Stimulated activated CD4-positive, alpha-beta T cell treated with anti-CD3 and anti-CD28 coated beads, Interleukin-1b, Interleukin-23, amount 100 ng/mL, for 24 hours (primary cell): ENCODE measurements at places on chromosomes 3 and 15.

- DNase-seq: no peak
Measured at GRCh38 chr15:83318861-83319415, 34.5 kb upstream of the BNC1 start.

GRCh38 chr15:66882251-66883020 is 180.4 kb downstream of the SMAD6 start:
- DNase-seq: no peak

- DNase-seq: no peak
Measured at GRCh38 chr15:36251450-36251849, 328.0 kb upstream of the CDIN1 start.

DNA sequence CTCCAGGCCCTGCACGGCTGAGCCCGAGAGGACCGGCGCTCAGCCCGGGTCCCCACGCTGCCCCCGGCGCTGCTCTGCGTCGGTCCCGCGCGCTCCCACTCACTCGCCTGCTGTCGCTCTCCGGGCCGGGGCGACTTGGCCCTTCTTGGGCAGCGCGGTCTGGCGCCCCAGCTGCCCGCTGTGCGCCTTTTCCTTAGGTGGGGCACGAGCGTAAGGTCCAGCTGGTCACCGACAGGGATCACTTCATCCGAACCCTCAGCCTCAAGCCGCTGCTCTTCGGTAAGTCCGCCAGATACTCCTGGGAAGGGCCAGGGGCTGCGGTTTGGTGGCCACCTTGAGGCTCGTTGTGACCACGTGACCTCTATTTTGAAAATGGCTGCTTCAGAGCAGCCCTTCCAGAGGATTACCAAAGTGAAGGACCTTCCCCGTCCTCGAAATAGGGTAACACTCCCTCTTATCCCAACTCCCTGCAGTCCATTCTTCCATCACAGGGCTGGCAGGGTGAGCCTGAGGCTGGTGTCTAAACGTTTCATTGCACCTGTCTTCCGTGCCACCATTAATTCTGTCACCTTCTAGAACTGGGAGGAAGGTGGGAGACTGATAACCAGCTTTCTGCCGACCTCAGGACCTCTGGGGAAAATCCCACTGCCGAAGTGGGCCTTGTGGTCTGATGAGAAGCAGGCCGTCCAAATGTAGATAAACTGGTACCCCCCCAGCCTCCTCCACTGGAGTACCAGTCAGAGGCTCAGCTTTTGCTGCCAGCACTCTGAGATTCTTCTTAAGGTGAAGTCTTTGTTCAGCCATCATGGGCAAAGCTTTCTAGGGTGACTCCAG is 812 bp downstream of the P4HTM start:
- DNase-seq: no peak

- no peak for DNase-seq
Measured at GRCh38 chr3:11624704-11625375, 18.9 kb downstream of the VGLL4 start.

DNA sequence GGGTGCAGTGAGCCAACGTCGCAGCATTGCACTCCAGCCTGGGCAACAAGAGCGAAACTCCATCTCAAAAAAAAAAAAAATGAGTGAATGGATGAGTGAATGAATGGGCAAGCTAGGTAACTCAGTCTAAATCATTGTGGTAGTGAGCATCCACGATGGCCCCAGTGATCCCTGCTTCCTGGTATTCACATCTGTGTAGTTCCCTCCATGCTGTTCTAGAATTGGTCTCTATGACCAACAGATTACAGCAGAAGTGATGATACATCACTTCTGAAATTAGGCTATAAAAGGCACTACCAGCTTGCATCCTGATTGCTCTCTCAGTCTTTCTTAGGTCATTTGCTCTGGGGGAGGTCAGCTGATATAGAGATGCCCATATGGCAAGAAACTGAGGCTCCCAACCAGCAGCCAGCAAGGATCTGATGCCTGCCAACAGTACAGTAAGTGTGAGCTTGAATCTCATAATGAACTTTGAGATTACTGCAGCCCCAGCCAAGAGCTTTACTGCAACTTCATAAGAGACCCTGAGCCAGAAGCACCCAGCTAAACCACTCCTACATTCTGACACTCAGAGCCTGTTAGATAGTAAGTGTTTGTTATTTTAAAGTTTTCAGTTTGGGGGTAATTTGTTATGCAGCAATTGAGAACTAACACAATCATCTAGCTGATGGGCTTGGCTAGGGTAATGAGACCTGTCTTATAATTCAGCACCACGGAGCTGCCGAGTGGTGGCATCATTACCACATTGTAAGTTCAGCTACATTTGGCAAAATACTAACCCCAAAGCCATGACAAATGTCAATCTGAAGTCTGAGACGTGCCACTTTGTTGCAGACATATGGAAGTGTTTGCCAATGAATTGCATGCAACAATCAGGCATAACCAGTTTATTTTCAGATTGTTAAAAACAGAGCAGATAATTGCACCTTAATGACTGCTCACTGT is 53.0 kb downstream of the KLHL6 start:
- no peak for DNase-seq
